ENCODE measurements at places on chromosomes 6 and 20.

DNA sequence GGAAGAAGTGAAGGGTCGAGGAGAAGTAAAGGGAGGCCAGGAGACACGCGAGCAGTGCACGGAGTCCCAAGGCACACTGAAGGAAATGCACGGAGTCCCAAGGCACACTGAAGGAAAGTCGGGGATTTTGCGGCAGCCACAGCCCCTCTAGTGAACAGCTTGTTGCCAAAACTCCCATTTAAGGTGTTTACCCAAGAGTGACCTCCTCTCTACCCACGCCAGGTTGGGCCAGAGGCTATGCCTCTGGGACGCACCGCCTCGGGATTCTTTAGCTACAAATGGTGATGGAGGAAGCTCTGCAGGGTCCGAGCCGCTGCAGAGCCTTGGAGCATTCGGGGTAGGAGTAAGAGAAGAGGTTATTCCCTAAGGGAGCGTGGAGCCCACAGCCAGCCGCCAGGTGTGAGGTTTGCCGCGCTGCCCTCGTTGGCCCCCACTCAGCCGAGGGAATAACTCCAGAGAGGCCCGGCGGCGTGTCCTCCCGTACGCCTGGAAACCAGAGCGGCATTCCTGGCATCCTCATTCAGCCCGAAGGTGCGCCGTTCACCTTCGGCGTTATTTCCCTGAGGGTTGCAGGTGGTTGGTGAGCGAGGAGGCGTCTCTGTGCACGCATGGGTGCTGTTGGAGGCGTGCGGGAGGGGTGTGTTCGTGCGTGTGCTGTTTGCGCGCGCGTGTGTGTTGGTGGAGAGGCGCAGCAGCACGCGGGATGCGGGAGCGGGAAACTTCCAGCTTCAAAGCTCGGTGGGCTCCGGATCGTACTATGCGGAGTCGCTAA is 3.4 kb upstream of the MAFB start:
- DNase-seq, result no peak

DNA sequence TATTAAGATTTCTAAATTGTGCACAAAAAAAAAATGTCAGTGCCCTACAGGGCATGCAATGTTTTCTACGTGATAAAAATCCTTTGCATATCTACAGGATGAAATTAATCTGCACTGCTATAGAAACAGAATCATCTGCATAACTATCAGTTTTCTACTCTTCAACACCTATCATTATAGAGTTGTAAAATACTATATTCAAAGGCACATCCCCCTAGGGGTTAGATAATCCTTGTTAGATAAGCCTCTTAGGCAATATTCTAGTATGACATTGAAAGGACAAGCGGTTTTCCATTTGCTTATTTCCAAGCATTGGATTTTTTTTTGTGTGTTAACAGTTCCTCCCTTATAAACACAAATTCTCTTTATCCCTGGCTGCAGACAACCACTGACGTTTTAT is 98.7 kb upstream of the LAMA2 start:
- no peak for DNase-seq

- no peak for DNase-seq
Measured at GRCh38 chr20:14657266-14658005, 320.0 kb upstream of the FLRT3 start.

- no peak for DNase-seq
Measured at GRCh38 chr6:71034563-71035345, 77.9 kb upstream of the B3GAT2 start.

DNA sequence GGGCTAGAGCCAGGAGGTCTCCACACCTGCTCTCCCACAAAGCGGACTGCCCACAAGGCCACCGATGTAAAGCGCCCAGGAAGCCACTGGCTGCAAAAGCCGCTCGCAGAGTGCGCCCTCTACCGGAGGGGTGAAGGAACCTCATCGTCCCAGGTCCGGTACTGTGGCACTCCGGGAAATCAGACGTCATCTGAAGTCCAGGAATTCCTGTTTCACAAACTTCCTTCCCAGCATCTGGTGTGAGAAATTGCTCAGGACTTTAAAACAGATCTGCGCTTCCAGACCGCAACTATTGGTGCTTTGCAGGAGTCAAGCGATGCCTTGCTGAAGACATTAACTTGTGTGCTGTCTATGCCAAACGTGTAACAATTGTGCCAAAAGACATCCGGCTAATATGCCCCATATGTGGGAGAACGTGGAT is 115.1 kb upstream of the ARID1B start:
- DNase-seq, result no peak
